ENCODE measurements at places on chromosomes 1 and 21. TPM values are rescaled to one million over a fixed set of nuclear protein-coding genes. Genes with fewer than 3 reads are reported as not detected.

The NTMT2 gene
- total RNA-seq = not detected

The RTCA gene
- 23.4 TPM for total RNA-seq

The EXO5 gene
- 3.3 TPM for total RNA-seq

The ATP6V1G3 gene
- total RNA-seq = not detected

The GPR61 gene
- total RNA-seq = 0.06 TPM

The BMP8A gene
- total RNA-seq = 0.09 TPM

The KRTAP11-1 gene
- 0.09 TPM for total RNA-seq

The GCSAML gene
- not detected for total RNA-seq

The FRRS1 gene
- 1.3 TPM for total RNA-seq

All from A549 treated with dexamethasone at 1 μM for 4 hours (cell line).